ENCODE measurements at places on chromosomes 11 and 22.

DNA sequence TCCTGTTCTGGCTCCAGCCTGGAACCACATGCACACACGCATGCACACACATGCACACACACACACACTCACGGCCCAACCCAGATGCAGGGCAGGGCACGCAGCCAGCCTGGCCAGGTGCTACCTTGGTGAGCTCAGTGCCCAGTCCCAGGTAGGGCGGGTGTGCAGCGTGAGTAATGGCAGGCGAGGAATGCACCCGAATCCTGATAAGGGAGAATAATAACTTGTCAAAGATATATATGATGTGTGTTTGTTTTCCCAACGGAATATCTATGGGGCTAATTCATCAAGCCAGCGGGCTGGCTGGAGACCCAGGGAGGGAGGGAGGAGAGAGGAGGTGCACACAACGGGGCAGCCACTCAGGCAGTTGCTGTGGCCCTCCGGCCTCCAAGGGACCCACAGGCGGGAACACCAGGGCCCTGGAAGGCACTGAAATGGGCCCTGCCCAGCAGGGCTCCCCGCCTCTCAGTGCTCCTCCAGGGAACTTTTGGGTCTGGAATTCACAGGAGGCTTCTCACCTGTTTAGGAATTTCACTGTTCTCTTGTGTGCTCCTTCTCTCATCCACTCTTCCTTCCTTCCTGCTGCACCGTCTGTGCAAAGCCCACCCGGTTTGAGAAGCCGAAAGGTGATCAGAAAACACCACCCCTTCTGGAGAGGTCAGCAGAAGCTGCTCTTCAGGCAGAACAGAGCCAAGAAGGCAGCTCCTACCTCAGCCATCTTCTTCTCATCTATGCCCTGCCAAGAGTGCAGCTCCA lies 79.0 kb downstream of the BUD13 start:
- no peak for DNase-seq

DNA sequence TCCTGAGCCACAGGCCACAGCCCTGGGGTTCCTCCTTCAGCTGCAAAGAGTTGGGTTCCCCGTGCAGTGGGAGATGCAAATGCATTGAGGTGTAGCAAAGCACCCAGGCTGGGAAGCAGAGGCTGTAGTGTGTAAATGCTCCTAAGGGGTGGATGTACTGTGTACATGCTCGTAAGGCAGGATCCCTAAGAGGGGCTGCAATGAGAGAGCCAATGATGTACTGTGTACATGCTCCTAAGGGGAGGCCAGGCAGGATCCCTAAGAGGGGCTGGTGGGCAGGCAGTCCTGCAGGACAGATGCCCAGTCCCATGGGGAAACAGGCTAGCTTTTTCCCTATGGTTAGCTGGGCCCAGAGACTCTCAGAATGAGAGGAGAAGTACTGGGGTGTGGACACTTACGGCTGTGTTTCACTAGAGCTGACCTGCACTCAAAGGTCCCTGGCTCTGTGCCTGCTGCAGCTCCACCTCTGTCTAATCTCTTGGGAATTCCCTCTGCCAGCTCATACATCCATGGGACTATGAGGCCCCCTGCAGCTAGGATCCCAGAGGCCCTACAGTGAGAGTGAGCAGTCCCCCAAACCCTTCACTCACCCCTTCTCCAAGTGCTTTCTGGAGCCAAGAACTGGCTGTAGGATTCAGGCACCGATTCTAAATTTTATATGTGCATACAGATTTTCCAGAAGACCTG lies 261.9 kb upstream of the LUZP2 start:
- no peak for DNase-seq

DNA sequence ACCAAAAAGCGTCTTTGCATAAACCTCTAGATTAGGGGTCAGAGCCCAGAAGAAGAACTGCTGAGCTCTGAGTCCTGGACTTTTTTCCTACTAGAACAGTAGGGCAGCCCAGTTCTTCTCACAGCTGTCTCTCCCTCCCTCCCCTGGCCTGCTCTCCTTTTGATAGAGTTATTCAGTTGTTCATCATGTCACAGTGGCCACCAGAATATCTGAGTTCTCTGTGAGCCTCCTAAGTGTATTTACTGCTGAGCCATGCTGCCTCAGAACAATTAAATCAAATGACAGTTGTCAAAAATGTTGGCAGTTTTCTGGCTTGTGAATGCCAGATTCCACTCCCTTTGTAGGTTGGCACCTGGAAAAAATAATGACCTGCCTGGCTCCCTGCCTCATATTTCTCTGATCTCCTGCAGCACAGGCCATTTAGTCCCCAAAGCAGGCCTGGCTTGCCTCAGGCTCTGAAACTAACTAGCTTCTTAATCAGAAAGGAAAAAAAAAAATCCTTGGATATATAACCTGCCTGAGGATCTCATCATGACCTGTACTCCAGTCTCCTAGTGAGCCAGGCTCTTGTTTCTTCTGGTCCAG lies 377.4 kb upstream of the LARGE1 start:
- no peak for DNase-seq

DNA sequence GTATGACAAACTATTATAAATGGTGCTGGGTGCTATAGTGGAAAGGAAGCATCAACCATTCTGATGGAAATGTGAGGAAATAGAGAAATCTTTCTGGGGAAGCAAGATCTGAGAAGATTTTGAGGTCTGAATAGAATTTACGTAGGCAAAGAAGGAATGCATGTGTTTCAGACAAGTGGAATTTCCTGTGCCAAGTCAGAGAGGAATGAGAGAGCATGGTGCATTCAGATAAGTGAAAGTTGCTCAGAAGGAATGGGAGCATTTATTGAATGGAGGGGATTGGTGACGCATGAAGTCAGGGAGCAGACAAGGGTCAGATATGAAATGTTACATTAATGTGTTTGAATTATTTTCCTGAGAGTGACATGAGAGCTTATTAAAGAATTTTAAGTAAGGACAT lies 725.5 kb downstream of the METTL15 start:
- no peak for DNase-seq

DNA sequence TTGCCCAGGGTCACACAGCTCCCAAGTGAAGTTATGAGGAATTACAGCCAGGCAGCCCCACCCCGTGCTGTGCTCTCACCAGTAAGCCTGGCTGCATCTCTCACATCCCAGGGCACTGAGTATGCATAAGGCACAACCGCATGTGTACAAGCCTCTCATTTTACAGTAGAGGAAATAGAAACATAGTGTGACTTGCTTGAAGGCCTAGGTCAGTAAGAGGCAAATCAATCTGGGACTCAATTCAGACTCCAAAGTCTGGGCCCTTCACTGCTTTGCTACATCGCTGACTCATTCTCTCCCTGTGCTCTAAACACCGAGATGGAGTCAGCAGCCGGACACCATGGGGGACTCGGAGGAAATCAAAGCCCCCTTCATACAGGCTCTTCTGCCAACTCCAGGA lies 7.9 kb downstream of the ABTB2 start:
- no peak for DNase-seq

GRCh38 chr11:46528445-46529094 lies 65.3 kb downstream of the AMBRA1 start:
- DNase-seq = no peak

DNA sequence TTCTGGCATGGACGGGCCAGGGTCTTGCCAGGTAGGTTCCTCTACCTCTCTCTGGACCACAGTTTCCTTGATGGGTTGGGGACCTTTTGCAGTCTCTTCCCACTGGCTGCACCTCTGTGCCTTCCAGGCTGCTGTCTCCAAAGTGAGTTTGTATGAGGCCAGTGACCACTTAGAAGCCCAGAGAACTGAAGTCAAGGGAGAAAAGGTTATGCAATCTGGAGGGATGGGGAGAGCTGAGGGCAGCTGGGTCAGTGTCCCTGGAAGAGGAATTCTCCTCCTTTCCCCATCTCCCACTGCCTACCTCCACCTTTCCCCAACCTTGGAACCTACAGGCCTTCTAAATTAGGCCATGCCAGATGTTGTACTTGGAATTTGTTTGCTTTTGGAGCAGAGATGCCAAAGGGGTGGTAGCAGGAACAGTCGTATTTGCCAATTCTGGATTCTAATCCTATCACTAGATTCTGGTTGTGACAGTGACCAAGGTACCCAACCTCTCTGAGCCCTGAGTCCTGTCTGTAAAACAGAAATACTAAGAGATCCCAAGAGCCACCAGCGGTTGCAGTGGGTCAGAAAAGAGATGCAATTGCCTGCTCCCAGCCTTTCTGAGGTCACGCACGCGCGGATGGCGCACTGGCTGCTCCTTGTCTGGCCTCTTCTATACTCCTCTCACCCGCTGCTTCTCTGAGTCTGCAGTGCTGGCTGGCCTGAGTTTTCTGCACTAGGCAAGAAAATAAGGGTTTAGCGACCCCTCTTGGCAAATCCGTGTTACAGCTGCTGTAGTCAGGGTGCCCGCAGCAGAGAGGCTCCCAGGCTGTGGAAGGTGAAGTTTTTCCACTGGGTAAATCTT lies 10.7 kb upstream of the ACCSL start:
- DNase-seq = no peak

DNA sequence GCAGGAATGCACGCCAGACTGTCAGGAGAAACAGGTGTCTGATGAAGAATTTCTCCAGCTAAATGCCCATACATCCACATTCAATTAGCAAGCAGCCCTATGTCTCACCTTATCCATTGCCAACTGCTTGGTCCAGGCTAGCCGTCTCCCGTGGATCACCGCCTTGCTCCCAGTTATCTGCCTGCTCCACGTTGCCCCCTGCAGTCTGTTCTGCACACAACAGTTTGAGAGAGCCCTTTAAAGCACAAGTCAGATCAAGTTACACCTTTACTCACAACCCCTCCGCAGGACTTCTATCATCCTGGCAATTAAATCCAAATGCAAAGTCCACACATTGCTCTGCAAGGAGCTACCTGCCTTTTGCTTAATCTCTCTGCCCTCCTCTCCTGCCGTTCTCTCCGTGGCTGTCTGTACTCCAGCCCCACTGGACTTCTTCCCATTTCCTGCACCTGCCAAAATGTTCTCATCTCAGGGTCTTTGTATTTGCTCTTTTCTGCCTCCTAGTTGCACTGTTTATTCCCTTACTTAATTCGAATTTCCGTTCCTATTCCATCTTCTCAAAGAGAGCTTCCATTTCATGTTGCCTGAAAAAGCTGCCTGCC lies 185.3 kb upstream of the LARGE1 start:
- DNase-seq = no peak

DNA sequence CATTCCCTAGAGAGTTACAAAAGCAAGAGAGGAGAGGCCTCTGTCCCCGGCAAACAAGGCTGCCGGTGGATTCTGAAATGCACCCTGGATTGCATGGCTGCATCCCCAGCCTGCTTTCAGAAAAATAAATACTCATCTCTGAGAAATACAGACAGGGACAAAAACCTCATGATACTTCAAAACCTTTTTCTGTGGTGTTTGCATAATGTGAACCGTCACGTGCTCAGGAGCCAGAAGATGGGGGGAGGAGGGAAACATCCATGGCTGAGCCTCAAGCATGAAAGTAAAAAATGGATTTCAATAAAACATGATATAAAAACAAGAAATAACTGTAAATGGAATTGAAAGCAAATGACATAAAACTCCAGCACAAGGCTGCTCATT lies 198.5 kb upstream of the NCAM1 start:
- DNase-seq = no peak

DNA sequence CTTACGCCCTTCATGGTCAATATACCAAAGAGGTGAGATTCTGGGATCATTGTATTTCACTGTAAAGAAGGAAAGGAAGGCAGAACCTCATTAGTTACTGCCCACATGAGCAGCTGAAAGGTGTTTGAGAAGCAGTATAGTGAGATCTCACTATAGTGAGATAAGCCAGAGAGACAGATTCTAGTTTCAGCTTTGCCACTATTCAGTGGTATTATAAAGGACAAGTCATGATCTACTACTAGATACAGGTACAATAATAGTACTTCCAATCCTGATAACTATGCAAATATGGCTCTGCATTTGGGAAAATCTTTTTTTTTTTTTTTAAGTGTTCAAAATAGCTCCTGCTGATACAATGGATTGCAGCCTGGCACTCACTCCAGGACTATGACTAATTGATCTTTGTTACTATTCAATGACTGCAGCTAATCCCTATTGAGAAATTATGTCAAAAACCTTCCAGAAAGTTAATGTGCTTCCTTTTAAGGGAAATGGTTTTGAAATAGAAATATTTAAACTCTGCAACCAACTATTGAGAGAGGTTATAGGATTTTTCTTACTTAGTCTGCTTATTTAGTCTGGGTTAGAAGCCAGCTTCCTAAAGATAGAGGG lies 8.3 kb upstream of the DLAT start:
- no peak for DNase-seq

- DNase-seq = no peak
Measured at GRCh38 chr11:96160732-96161306, 182.2 kb downstream of the MAML2 start.

DNA sequence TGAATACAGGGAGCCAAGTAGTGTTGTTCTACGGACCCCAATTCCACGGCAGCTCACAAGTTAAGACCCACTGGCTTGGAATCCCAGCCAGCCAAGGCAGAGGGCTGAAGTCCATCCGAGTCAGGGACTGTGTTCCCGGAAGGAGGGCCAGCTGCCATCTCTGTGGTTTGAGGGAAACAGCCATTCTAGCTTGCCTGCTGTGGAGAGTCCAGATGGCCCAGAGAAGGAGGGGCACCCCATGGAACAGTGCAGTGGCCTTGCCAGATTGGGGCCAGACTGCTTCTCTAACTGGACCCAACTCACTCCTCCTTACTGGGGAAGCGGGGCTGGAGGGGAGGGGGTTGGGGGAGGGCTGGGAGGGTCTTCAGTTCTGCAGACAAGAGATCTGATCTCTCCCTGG lies 156.4 kb downstream of the FAM181B start:
- DNase-seq = no peak

DNA sequence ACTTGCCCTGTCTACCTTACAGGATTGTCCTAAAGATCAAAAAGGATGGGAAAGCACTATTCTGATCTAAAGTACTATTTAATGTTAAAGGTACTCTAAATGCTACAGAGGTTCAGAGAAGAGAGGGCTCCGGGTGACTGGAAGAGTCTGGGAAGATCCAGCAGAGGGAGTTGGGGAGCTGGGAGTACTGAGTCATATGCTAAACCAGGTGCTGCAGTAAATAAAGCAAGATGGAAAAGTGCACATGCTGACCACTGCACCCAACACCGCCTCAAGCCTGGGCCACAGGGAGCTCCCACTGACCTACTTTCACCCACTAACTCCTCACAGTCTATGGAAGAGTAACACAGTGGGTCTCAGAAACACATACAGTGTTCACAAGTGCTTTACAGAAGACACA lies 49.3 kb downstream of the WT1 start:
- no peak for DNase-seq

- no peak for DNase-seq
Measured at GRCh38 chr11:67054836-67055523, 1.7 kb upstream of the RHOD start.

DNA sequence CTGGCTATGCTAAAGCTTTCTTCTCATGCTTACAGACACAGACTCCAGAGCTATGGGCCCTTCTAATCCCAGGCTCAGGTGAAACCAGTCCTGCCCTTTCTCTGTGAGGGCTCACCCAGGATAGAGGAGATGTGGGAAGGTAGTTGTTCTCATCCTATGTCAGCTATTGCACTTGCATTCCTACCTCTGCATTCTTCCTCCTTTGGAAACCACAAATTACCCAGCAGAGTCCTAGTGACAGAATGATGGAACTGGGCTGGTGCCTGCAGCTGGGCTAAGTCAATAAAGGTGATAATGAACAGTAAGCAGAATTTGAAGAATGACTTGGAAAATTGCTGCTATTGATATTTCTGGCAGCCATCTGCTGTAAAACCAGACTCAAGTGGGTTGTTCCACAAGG lies 560.0 kb downstream of the TMEM135 start:
- no peak for DNase-seq

- DNase-seq = no peak
Measured at GRCh38 chr11:9138133-9138453, 46.7 kb upstream of the SCUBE2 start.

All from stimulated activated CD4-positive, alpha-beta T cell treated with anti-CD3 and anti-CD28 coated beads, Interleukin-2, amount 100 ng/mL, for 4 hours (primary cell).